ENCODE measurements at places on chromosomes 1 and 21.

- DNase-seq, result no peak
Measured at GRCh38 chr1:222522105-222522915, 25.6 kb downstream of the HHIPL2 start.

GRCh38 chr1:58934706-58935105, 150.9 kb upstream of the JUN start:
- no peak for DNase-seq

DNA sequence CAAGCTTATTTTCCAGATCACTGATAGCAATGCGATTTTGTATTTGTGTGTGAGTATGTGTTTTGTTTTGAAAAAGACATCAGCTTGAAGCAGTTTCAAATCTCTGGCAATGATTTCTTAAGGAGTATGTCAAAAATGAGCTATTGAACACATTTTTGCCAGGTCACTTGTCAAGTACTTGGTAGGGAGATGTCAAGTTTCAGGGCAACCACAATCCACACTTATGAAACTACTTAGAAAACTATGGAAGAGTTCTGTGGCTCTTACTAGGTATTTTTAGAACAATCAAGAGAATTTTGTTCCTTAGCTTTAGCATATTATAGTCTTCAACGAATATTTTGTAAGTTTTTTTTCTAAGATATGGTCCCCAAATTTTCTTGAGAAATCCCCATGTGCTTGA, 318.8 kb upstream of the ZRANB2 start:
- DNase-seq, result no peak

DNA sequence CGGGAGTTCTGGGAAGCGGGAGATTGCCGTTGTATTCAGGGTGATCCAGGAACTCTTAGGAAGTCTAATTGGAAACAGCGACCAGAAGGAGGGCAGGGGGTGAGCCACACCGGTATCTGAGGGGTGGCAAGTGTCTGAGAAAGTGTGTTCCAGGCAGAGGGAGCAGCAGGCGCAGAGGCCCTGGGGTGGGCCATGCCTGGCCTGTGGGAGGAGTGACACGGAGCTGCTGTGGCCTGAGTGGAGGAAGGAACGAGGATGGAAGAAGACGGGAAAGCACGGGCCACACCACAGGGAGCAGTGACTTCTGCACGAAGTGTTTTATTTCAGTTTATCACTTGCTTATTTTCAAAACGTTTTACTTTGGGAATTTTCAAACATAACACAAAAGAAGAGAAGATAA, 11.3 kb downstream of the PER3 start:
- no peak for DNase-seq

DNA sequence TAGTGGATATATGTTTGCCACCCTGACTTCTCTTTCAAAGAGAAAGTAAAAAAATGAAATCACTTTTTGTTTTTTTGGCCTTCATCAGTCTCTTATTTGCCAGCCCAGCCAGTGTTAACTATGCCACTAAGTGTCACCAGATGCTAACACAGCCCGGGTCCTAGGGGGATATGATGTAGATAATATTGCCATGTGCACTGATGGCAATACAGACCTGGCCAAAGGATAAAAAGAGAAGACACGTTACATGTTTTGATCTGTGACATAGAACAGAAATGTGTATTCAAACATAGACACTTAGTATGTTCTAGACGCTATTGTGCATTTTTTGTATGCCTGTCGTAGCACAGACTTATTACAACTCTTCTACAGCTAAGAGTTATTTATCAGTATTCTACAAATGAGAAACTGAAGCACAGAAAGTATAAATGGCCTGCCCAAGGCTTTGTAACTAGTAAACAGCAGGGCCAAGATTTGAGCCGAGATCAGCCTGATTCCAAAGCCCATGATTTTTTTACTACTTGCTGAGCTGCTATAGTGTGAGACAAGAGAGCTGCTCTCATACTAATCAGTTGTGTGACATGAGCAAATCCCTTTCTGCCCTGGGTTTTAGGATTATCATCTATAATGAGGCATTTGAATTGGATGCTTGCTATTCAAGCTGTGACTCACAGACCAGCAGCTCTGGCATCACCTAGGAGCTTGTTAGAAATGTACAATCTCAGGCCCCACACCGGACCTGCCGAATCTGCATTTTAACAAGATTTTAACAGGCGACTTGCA, 6.3 kb downstream of the LRRC53 start:
- DNase-seq, result no peak

GRCh38 chr1:4483021-4483625, 171.3 kb upstream of the AJAP1 start:
- no peak for DNase-seq

DNA sequence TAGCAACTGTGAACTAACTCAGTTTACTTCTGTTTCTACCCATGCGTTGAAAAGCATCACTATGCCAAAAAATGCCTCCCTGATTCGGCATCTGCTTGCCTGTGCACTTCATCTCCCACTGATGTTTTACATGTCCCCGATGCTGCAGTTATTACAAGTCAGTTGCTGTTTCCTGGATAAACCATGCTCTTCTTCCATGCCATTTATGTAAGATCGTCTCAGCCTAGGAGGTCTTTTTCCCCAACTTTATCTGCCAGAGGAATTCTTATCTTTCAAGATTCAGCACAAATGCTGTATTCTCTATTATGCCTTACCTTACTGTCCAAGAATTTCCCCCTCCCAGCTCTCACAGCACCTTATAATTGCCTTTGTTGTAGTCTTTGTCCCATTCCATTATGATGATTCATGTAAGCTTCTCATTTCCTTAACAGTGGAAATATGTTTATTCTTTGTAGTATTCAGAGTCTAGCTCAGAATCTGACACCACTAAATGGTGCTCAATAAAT, 30.0 kb downstream of the PRKACB start:
- DNase-seq, result no peak

GRCh38 chr1:246324711-246325110, 182.4 kb downstream of the SMYD3 start:
- DNase-seq, result no peak

DNA sequence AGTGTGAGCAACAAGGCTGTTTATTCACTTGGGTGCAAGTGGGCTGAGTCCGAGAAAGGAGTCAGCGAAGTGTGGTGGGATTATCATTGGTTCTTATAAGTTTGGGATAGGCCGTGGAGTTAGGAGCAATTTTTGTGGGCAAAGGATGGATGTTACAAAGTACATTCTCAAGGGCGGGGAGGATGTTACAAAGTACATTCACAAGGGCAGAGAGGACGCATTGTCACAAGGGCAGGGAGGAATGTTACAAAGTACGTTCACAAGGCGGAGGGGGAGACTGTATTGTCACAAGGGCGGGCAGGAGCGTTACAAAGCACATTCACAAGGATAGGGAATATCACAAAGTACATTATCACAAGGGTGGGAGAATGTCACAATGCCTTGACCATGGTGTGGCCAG, 5.2 kb upstream of the TMEM183A start:
- no peak for DNase-seq

DNA sequence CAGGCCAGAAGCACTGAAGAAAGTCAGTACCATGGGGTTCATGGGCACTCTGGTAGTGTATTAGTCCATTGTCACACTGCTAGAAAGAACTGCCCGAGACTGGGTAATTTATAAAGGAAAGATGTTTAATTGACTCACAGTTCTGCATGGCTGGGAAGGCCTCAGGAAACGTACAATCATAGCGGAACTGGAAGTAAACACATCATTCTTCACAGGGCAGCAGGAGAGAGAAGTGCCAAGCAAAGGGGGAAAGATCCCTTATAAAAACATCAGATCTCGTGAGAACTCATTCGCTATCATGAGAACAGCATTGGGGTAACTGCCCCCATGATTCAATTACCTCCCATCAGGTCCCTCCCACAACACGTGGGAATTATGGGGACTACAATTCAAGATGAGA, 20.2 kb upstream of the ROR1 start:
- DNase-seq, result no peak

DNA sequence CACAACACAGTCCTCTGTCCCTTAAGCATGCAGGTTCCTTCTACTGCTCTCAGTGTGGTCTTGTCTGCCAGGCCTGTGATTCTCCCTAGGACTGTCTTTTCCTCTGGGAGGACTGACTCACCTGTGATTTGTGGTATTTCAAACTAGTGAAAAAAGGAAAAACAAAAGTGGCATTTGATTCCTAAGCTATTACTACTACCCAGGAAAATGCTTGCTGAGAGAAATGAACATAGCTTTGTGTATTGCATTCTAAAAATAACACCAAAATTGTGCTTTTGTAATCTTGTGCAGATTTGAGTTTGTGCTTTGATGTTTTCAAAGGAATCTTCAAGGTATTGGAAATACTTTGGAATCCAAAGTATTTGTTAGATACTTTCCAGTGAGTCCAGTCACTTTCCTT, 57.0 kb downstream of the GPR161 start:
- no peak for DNase-seq

DNA sequence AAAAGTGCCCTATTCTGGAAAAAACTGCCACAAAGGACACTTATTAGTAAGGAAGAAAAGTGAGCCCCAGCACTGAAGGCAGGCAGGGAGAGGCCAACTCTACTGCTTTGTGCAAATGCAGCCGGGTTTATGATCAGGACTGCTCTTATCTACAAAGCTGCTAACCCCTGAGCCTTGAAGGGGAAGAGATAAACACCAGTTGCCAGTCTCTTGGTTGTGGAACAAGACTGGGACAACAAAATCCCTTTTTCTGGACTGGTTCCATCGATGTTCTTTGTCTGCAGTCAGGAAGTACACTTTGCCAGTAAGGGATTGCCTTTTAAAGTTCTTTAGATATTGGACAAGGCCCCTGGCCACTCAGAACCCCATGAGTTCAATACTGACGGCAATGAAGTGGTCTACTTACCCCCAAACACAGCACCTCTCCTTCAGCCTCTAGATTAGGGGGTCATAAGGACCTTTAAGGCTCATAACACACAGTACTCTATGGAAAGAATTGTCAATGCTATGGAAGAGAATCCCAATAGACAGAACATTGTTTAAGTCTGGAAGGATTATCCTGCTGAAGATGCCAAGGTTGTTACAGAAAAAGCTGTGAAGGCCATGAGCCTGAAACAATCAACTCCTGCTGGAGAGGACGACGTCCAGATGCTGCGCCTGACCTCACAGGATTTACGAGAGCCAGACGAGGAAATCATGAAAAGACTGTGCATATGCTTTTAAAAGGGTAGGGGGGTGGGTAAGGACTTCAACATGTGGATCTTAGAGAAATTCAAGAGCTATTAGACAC, 43.6 kb downstream of the GNB1 start:
- no peak for DNase-seq

DNA sequence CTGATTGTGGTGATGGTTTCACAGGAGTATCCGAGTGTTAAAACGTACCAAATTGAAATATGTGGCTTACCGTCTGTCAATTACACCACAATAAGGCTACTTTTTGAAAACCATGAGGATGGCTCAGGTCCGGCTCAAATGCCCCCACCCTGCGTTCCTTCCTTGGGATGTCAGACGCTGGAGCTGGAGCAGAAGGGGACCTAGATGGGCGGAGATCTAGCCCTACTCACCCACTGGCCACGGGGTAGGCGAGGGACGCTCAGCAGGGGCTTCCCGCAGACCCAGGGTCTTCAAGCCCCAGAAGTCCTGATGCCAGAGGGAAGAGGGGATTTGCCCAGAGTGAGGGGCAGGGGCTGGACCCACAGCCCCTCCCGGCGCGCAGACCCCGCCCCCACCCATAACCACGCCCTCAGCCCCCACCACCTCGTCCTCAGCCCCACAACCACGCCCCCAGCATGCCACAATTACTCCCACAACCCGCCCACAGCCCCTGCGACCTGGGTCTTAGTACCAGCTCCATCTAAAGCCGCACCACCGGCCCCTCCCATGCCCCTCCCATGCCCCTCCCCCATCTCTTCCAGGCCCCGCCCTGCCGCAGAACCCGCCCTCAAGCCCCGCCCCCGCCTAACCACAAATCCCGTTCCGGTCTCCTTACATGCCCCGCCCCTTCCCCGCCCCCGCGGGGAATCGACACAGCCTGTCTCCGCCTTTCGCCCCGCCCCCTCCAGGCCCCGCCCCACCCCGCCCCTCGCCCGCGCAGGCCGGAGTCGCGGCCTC, at the start of gene LRRC3:
LRRC3 (plus strand) TSS at position 764 of the 777 bp plus-strand sequence. CDS start 1,135 bp downstream, outside the sequence.
- peak; percentile 32 for DNase-seq

GRCh38 chr1:19469004-19469403, 16.3 kb downstream of the CAPZB start:
- no peak for DNase-seq

DNA sequence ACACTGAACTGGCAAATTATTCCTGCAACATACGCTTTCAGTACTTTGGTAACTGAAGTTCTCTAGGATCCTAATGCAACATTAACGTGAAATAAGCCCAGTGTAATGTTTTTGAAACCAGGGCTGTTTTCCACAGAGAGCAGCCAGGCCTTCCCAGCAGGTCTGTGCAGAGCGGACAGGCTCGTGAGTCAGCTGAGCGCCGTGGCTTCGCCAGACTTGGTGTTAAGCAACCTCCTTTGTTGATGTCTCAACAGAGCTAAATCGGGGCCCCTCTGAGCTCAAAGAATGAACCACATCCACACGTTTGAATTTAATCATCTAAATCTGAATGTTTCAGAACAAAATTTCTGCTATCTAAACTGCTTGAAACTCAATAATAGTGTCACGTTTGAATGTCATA, 181.8 kb upstream of the FMN2 start:
- DNase-seq, result no peak

- DNase-seq, result no peak
Measured at GRCh38 chr1:84833194-84833593, 59.8 kb downstream of the LPAR3 start.

DNA sequence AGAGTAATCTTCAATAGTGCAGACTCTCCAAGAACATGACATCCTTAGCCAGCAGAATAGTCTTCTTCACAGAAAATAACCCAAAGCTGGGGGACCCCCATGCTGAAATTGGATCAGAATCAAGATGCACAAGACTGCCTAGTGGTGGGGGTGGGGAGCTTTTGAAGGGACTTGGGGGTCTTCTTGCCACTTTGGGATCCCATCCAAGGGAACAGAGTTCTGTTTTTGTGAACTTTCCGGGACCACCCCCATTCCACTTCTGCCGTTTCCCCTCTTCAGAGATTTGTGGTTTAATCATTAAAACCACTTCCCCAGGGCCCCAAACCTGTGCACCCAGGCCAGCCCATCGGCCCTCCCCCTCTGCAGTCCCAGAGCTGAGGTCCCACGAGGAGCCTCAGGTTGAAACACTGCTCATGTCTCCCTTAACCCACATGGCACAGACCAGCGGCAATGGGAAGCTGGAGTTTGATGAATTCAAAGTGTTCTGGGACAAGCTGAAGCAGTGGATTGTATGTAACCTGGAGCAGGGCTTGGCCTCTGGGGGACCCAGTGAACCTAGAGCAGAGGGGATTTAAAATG, 44.9 kb downstream of the CAPN9 start:
- no peak for DNase-seq

GRCh38 chr1:16139473-16139962, 16.4 kb downstream of the EPHA2 start:
- no peak for DNase-seq

DNA sequence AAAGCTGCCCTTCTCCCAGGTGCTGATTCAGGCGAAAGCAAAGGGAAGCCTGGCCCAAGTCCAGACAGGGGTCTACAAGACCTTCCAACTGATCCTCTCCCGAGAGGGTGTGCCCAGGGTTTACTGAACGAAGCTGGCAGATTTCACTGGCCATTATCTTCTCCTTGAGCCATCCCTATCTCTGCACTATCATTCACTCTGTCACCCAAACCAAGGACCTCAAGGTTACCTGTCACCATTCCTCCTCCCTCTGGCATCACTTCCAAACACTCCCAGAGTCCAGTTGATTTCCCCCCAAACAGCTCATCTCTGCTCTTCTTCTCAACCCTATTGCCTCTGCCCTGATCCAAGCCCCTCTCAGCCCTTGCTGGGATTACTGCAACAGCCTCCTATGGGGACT, 4.9 kb downstream of the STK40 start:
- no peak for DNase-seq

GRCh38 chr1:44409757-44410156, 4.7 kb downstream of the RNF220 start:
- peak; percentile 77 for DNase-seq

- no peak for DNase-seq
Measured at GRCh38 chr21:37866027-37866426, 50.2 kb downstream of the KCNJ6 start.
